ENCODE measurements at places on chromosomes 5 and 9.

DNA sequence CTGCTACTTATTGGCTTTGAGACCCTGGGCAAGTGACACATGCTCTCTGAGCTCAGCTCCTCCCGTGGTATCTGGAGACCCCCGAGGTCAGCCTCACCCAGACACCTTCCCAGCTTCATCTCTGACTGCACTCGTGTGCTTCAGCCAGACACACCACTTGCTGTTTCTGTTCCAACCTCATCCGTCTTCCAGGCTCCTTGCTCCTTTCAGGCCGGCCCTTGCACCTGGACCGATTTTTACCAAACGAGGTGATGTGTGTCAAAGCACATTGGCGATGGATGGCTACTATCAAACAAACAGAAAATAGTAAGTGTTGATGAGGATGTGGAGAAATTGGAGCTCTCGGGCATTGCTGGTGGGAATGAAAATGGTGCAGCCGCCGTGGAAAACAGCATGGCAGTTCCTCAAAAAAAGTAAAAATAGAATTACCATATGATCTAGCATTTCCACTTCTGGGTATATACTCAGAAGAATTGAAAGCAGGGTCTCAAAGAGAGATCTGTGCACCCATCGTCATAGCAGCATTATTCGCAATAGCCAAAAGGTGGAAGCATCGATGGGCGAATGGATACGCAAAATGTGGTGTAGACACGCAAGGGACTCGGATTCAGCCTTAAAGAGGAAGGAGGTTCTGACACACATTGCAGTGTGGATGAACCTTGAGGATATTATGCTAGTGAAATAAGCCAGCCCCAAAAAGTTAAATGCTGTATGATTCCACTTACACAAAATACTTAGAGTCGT lies 96.1 kb upstream of the IER5L start:
- no peak for DNase-seq

DNA sequence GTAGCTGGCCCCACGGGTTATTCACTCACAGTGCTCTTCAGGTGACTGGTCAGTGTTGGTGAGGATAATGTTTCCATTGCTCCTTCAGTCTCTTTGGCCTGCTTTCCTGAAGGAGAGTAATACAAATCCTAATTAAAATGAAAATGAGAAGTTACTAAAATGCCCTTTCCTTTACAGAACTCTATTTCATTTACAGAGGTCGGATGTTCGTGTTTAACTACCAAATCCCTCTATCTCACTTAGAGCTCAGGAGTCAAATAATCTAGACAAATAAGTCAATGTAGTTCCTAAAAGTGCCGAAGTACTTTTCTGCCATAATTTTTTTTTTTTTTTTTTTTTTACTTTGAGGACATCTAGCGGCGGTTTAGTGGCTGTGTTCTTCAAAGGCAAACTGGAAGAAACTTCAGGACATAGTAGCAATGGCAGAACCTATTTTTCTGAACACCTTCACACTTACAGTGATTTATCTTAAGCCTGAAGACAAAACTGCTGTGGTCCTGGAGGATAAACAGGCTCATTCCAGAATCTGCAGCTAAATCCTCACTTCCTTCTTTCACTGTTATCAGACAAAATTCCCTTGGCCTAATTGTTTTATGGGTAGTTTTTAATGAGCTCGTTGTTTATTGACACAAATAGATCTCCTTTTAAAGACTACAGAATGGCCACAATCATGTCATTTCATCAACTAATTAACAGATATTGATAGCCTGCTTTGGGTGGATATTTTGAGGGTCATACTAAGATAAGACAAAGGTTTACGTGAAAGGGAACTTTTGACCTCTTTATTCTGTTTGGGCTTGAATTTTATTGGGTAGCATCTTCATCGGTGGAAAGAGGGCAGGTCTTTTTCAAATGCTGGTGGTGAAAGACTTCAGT lies 207.6 kb upstream of the DMRTA1 start:
- DNase-seq = peak; percentile 71

GRCh38 chr5:20230010-20230409 lies 242.0 kb upstream of the CDH18 start:
- DNase-seq = no peak

GRCh38 chr9:91275655-91276054 lies 86.1 kb downstream of the AUH start:
- no peak for DNase-seq

DNA sequence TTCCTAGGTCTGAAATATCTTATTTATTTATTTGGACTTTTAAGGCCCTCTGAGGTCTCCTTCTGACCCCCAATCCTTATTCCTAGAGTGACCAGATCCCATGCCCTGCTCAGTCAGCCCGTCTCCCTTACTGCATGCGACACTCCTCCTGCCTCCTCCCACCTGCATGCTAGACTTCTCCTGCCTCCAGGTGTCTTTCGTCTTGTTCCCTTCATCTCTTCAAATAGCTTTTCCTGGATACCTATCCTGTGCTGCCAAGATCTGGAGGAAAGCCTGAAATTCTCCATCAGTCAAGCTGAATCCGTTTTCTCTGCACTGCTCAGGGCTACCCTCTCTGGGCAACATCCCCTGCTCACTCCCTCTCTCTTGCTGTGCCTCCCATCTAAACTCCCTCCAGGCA lies 81.0 kb downstream of the PRDM6 start:
- no peak for DNase-seq

GRCh38 chr5:68458416-68459021 lies 243.0 kb downstream of the PIK3R1 start:
- DNase-seq = no peak

DNA sequence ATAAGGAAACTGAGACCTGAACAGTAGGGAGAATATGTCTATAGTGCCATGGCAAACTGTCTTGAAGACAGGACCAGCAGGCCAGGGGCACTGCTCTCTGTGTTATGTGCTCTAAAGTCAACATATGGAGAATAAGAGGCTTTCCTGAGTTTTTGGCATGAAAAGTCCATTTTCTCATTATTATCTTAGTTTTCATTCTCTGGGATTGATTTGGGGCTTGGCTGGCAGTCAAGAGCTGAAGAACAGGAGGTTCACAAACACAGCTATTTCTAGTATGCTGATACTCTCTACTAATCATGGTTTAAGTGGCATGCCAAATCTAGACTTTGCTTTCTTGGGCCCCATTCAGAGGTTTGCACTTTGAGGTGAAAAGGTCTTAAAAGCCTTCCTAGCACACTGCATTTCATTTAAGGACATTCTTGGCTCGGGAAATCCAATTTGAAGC lies 404.4 kb downstream of the ZNF608 start:
- DNase-seq = peak; percentile 82

GRCh38 chr5:180207593-180207992 lies 1.4 kb downstream of the RASGEF1C start:
- no peak for DNase-seq

DNA sequence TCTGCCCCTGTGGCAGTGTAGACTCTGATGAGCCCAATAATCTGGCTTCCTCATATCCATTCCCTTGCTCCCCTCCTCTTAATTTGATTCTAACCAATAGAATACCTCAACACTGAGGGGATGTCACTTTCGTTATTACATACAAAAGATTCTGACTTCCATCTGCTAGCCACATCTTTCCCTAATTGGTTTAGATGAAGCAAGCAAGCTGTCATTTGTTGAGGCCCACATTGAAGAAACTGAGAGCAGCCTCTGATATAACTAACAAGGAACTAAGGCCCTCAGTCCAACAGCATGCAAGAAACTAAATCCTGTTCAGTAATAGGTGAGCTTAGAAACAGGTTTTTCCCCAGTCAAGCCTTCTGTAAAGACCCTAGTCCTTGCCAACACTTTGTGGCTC lies 5.8 kb downstream of the ADAMTS6 start:
- no peak for DNase-seq

DNA sequence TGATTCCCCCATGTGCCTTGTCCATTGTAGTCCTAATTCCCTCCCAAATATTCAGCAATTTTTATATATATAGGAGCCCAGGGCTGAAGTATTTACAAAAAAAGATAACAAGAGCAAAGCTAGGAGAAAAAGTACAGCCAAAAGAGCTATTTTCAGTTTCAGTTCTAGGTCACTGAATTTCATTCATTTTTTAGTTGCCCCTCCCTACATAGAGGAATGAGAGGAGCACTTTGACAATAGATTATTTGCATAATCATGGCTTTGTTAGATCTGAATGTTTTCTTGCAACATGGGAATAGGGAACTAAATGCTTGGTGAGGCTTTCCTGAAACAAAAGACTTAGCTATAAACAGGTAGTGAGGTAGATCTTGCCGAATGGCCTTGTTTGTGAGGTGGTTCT lies 15.3 kb upstream of the F2RL2 start:
- peak; percentile 19 for DNase-seq

DNA sequence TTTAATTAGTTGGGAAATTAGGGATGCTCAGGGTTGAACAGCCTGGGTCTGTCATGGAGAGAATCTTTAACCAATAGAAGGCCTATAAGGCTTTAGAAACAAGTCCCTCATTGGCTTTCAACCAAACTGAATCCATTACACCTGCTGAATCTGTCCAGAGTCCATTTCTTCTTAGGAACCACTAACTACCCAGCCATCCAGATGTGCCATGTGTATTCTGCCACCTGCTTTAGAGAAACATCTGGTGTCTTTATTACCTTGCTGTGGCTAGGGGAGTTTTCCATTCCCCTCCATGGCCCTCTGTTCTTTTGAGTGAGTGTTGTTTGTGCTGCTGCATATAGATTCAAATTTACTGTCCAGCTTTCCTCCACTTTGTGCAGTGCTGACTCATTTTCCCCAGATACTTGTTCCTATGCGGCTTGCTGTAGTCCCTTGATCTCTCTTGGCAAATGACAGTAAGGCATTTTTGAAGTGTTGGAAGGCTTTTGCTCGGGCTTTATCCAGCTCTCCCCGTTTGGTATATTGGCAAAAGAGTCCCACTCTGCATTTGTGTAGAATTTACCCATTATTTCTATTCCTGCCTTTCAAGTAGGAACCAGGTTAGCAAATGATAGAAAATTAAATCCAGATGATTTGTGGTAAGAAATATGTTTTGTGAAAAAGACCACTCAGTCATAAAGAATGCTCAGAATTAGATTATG lies 54.6 kb downstream of the NLN start:
- peak; percentile 40 for DNase-seq

DNA sequence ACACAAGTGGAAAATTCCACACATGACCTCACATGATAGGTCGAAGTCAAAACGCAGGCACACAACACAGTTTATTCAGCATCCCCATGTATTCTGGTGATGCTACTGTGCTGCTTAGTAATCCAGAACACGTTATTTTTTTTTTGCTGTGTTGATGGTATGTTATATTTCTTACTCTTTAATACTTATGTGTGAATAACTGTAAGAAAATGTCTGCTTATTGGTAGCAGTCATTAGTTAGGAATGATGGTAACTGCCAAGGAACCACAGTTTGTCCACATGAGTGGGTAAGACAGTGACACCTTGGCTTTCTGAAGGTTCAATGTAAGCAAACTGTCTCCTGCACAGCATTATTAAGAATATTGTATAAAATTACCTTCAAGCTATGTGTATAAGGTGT lies 107.7 kb upstream of the DAPK1 start:
- peak; percentile 46 for DNase-seq

- peak; percentile 37 for DNase-seq
Observed at GRCh38 chr5:36897616-36898015, 21.0 kb downstream of the NIPBL start.

- DNase-seq = no peak
Observed at GRCh38 chr5:178380541-178381074, 148.0 kb upstream of the PHYKPL start.

DNA sequence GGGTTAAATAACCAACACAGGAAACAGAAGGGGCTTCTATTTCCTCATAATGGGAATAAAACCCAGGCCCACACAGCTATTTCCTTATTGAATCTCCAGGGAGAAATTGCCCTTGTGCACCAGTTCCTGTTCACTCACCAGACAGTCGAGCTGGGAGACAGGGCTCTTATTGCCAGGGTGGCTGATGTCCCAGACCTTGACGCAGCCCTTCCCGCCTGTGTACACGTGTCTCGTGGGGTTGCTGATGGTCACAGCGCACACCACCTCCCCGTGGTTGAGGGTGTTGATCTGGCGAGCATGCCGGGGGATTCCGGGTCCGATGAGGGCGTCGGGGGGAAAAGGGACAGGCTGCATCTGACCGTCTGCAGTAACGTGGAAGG lies 96.5 kb downstream of the TLE1 start:
- no peak for DNase-seq

DNA sequence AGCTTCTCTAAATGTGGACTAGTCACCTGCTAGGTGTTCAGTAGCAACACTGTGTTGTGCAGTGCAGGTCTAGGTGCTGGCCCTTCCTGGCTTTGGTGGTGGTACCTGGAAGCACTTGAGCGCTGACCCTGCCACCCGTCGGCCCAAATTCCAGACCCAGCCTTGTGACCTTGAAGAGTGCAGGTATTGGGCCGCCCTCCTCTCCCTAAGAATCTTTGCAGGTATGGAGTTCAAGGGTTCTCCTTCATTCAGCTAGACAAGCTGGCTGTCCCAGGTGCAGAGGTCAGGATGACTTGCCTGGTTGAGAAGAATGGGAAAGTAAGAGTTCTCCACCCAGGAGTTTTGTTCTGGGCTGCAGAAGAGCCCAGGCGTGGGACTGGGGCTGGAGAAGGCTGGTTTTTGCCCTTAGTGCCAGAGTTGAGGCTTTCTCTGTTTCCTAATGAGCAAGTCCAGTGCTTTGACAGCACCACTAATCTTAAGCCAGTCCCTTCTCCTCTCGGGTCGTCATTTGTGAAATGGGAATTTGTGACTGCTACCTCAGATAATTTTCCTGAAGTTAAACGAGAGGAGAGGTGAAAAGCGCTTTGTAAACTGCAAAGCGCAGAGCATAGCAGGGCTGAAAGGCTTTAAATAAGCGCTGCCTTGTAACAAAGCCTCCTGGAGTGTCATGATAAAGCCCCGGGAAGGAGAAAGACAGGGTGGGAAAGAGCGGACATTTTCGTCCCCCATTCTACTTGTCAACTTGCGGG lies 4.0 kb downstream of the FOXE1 start:
- DNase-seq = no peak

DNA sequence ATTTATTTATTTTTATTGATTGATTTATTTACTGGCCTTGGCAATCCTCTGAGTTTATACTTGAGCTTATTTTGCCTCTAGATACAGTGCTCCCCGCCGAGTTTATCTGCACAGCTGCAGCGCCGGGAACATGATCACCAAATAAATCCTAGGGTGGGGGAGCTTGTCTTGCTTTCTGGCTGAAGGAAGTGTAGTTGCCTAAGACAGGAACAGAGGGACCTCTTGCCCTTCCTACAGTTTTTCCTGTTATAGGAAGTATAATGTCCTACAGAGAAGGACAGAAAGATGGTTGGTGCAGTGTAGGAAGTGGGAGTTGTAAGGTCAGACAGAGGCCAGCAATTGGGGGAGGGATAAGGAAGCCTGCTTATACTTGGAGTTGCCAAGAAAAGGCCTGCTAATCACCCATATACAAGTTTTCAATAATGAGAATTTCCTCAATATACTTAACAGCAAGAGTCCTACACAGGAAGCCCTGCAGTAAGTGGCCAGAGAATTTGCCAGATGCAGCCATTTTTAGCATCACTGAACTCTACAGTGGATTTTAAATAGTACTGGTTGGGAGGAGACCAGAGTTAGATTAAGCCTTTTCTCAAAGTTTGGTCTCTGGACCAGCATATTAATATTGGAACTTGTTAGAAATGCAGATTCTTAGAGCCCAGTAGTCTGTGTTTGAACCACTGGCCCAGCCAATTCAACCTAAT lies 7.7 kb downstream of the AOPEP start:
- no peak for DNase-seq

All from fibroblast of skin of scalp (primary cell).